ENCODE measurements at places on chromosomes 7 and 10.

DNA sequence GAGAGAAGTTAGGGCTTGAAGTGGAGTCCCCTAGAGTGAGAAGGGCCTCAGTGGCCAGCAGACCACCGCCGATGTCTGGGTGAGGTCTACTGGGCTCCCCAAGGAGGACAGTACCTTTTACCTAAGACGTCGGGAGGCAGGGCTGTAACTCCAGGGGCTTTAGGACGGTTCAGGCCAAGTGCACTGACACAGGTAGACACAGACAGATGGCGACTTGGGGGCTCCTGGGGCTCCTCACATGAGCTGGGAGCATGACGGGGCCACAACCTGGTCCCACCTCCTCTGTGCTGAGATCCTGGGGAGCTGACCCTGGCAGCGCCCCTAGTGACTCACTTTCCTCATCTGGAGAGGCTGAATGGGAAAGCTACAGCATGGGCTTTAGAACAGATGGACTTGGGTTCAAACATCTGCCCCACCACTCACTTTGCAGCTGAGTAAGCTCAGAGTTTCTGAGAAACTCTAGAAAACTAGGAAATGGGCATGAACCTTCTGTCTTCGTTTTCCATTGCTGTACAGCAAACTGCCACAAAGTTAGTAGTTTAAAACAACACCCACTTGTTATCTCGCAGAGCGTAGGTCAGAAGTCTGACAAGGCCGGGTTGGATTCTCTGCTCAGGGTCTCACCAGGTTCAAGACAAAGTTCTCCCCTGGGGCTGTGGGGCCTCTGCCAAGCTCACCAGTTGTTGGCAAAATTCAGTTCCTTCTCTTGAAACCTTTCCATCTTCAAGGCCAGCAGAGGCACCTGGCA, 4.7 kb upstream of the COMTD1 start:
- DNase-seq = no peak

DNA sequence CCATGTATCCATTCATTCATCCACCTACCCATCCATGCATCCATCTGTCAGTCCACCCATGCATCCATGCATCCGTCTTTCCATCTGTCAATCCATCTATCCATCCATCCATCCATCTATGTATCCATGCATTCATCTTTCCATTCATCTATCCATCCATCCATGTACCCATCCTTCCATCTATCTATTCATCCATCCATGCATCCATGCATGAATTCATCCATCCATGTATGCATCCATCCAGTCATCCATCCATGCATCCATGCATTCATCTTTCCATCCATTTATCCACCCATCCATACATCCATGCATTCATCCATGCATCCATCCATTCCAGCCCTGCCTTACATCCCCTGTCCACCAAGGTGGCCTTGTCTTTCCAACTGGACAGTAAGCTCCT, 45.7 kb downstream of the SORCS3 start:
- DNase-seq = no peak

DNA sequence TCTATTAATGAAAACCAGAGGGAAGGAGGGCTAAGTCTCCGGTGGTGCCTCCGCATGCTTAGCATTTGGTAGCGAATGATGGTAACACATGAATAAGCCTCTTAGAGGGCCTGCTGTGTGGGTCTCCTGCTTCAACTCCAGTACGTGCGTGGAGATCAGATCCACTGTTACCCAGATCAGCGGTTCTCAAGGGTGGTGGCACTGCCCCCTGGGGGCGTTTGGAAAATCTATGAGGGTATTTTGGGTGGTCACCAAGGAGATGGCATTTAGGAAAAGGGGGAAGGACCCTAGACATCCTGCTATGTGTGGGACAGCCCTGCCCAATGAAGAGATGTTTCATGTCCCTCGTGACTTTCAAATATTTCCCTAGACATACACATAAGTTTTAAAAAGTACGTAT, 57.1 kb upstream of the TM9SF3 start:
- no peak for DNase-seq

- no peak for DNase-seq
Observed at GRCh38 chr7:130831817-130832481, 97.9 kb upstream of the KLF14 start.

- no peak for DNase-seq
Observed at GRCh38 chr10:2456834-2457233, 610.5 kb upstream of the PFKP start.

DNA sequence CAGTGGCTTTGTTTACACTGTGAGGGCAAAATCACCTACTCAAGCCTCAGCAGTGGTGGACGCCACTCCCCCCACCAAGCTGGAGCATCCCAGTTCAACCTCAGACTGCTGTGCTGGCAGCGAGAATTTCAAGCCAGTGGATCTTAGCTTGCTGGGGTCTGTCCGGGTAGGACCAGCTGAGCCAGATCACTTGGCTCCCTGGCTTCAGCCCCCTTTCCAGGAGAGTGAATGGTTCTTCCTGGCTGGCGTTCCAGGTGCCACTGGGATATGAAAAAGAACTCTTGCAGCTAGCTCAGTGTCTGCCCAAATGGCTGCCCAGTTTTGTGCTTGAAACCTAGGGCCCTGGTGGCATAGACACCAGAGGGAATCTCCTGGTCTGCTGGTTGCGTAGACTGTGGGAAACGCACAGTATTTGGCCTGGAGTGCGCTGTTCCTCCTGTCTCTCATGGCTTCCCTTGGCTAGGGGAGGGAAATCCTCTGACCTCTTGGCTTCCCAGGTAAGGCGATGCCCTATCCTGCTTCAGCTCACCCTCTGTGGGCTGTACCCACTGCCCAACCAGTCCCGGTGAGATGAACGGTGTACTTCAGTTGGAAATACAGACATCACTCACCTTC, 398.5 kb downstream of the ATRNL1 start:
- DNase-seq = no peak

DNA sequence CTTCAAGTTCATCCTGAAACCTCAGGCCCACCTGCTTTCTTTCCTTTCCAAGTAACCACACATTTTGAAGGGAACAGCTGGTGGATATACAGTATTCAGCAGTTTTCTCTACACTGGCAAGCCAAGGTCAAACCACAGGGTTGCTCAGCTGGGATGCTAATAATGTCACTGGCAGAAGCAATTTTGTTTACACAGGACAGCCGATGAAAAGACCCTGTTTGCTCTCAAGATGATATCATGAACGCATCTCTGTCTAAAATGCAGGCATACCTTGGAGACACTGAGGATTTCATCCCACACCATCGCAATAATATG, 186.2 kb downstream of the USP6NL start:
- DNase-seq = no peak

DNA sequence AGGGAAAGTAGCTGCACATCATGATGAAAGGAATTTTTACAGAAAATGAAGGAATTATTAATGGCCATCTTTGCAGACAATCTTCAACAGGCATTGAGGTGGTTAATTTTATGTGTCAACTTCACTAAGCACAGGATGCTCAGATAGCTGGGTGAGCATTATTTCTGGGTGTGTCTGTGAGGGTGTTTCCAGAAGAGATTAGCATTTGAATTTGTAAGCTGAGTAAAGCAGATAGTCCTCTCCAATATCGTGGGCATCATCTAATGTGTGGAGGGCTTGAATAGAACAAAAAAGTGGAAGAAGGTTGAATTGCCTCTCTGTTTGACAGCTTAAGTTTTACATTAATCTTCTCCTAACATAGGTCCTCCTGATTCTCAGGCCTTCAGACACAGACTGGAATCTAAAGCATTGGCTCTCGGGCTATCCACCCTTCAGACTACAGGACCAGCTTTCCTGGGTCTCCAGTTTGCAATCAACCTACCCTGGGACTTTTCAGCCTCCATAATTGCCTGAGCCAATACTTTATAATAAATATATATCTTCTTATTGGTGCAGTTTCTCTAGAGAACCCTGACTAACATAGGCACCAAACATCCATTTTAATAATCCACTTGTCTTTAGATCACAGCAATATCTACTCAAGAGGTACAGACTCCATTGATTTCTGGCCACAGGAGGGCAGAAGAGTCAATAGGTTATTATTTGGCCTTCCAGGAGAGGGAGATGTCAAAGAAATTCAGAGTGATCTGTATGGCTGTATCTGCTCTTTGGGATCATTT, 10.5 kb upstream of the CRPPA start:
- DNase-seq = no peak

GRCh38 chr7:23067271-23067670, 38.3 kb upstream of the KLHL7 start:
- no peak for DNase-seq

DNA sequence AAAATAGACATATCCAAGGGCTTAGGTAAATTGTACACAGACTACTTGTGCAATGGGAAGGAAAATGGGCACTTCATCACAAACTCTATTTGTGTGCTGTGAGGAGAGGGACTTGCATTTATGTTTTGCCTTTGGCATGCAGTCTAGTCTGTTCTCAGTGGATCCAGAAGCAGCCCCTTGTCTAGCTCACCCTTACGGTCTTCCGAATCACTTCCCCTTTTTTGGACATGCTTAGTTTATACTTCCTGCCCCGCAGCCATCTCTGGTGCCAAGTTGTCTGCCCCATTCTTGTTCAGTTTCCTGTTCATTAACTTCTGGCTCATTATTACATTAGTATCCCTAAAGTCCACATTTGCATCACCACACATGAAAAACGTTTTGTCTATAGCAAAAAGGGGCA, 161.6 kb downstream of the NRCAM start:
- DNase-seq = no peak

DNA sequence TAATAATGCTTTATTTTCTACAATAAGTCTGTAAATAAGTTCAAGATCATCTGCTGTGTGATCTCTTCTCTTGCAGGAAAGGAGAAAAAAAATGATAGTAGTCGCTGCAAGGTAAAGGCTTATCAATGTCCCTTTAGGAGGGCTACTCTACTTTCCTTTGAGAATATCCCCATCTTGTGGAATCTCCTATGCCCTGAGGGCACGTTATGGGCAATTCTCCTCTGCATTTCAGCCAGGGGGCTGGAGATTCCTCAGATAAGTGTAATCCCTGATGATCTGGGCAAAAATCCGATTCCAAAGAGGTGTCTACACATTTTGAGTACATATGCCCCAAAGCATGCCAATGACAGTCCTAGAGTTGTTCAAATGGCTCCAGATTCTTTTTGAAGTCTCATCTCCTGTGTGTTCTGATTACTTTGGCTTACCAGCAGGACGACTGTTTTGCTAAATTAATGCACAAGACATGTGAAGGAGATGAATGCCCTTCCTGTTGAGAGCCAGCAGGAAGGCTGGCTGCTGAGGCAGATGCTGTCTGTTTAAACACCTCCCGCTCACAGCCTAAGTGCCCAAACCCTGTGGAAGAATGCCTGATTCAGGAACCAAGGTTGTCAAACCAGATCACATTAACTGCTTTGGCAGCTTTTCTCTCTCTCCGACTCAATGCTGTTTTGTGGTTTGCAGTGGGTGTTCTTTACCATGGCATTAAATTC, 171.2 kb upstream of the COL1A2 start:
- DNase-seq = no peak

- no peak for DNase-seq
Observed at GRCh38 chr10:95168694-95169093, 25.3 kb upstream of the ACSM6 start.

All from RWPE2 (cell line).